GM18507 (cell line): ENCODE measurements at places on chromosomes 7 and 10.

DNA sequence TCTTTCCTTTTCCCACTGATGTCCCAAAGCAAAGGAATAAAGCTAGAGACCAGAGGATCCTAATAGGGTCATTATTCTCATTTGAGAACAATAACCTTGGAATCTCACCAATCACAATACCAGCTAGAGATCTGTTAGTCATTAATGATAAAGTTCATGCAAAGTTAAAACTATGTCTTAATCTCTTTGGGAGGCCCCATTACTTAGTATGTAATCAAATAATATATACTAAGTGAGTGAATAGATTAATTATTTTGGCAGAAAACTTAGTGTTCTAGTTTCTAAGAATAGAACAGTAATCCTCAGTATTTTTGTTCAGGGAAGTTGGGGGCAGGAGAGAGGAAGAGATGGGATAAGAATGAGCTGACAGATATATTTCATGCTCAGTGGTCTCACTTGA lies 227.2 kb downstream of the MTERF1 start:
- no peak for DNase-seq

DNA sequence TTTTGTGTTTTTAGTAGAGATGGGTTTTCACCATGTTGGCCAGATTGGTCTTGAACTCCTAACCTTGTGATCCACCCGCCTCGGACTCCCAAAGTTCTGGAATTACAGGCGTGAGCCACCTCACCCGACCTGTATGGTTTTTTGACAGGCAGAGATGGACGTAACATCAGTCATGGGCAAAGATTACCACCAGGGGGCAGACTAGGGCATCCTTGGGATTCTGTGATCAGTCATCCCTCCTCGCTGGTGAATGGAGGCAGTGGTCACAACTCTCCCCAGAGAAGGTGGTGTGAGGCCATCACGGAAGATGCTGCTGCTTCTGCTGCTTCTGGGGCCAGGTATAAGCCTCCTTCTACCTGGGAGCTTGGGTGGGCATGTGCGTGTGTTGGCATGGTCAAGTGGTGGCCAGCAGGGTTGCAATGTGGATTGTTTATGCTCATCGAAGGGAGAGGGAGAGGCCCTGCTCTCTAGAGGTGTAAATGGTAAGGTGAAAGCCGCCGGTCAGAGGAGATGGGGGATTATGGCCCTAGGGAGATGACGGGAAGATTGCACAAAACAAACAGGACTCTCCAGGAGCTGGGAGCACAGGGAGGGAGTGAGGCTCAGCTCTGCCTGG lies 122.7 kb upstream of the PRSS1 start:
- no peak for DNase-seq

GRCh38 chr7:30879139-30880124 lies 32.2 kb upstream of the AQP1 start:
- no peak for DNase-seq

- no peak for DNase-seq
These were observed 52.7 kb upstream of the HERPUD2 start for GRCh38 chr7:35747611-35748010.

DNA sequence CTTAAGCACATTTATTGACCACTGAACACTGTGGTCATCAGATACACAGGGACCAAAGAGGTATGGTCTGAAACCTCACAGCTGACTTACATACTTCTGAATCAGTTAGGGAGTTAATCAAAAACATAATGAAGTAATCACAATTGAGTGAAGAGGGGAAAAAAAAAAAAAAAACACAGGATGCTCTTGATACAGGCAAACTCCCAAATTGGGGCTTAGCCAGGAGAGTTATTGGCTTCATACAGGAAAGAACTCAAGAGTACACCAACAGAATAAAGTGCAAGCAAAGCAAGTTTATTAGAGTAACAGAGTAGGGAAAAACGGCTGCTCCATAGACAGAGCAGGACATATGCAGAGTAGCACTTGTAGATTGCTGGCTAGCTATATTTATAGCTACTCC lies 917.0 kb downstream of the CNTNAP2 start:
- DNase-seq = no peak

DNA sequence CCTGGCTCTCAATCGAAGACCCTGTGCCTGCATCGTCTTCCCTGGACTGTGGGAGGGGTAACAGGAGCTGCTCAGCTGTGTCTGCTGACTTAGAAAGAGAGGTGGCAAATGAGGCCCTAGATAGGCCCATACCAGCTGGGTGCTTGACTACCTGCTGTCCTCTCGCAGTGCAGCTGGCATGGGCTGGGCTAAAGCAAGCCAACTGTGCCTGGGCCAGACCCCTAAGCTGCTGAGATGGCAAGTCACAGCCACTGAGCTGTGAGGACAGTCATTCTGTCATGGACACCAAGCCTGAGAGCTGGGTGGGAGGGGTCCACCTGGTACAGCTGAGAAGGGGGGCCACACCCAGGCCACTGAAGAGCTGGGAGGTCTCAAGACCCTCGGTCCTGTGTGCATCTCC lies 45.8 kb upstream of the AQP1 start:
- DNase-seq = no peak

DNA sequence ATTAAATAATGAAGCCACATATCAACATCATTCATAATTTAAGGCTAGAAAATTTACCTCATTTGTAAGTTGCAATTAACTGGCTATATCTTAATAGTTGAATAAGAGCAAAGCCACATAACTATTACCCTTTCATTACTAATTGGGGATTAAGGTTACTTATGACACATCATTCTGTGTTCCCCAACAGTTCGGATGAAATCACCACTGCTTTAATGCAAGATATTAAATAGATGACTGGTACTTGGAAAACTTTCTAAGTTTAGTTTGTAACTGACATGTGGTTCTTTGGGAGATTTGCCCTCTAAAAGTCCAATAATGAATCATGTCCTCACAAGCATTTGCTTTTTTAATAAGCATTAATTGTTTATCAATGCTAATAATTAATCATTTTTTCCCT lies 109.1 kb downstream of the MTERF1 start:
- no peak for DNase-seq

DNA sequence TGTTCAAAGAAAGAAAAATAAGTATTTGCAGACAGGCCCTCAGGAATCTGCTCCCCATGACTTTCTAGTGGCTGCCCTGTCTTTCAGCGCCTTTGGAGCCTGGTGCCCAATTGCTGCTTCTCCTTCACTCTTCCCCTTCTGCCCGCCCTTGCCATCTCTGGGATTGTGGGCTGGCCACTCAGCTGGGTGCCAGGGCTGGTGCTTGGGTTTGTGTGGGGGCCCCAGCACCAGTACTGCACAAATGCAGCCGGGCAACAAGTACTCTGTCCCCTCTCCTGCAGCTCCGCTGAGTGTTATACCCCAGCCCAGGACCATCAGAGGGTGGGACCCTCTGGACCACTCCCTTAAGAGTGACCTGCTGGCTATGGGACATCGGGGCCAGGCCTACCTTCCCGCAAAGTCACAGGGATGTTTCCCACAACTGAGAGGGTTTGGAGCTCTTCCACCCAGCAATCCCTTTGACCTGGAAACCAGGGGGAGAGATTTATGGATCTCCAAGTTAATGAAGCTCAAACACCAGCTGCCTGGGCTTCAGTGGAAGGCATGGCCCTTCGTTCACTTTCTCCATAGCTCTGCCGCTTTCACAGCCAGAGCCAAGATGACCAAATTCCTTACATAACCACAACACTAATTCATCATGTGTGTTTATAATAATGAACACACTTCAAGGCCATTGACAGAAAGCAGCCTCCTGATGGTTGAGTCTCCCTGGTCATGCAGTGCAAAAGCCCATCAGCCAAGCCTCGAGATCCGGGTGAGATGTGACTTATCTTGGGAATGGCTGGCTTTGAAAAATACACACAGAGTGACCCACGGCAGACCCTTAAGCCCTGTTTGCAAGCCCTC lies 313.9 kb upstream of the ZNF32 start:
- DNase-seq = no peak

DNA sequence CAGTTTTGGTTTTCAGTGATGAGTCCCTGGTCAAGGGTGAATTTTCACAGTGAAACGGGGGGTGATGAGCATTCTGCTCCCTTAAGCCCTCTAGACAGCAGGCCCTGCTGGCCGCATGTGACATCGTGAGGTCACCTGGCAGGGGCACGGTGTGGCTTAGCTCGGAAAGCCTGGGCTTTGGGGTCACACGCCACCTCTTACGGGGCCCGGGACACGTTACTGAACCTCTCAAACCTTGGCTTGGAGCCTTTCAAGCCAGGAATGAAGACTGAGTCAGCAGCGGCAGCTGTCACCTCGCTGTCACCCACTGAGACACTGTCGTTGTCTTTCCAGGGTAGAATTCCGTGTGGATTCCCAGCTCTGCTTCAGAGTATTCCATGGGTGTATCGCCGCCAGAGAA lies 4.1 kb downstream of the GET4 start:
- no peak for DNase-seq

DNA sequence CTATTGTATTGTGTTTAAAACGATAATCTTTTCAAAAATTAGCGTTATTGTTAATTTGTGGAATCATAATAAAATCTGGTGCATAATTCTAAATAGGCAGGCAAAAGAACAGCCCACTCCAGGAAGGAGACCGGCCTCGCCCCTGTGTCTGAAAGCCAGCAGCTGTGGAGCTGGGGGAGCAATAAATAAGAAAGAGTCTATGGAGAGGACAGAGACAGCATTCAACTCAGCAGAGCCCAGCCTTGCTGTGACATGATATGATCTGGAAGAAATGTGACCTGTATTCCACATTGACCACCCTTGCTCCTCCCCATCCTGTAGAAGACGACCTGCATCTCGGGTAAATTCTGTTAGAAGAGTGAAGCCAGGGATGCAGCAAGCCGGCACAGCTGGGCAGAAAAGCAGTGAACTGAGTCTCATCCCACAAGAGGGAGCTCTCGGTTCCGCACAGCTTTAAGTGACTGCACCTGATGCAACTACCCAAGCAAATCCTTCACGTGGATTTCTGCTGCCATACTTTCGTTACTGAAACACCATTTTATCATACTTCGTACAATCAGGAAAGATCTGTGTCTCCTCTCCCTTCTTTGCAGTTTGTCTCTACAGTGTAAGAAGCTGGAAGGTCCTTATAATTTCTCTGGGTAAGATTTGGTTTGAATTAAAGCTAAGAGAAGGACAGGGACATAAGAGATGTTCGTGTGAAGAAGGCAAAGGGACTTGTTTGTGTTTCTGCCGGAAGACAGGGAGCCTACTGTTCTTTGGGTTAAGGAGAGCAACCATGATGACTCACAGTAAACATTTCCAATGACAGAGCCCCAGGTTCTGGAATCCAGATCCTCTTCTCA lies 427.1 kb downstream of the GPAM start:
- no peak for DNase-seq

GRCh38 chr10:84244651-84245270 lies at the start of gene RGR:
Gene RGR (plus strand): TSS chr10:84245053. CDS start chr10:84245091, 38 bp downstream.
- no peak for DNase-seq

GRCh38 chr10:78658645-78659597 lies 409.8 kb upstream of the ZMIZ1 start:
- no peak for DNase-seq

DNA sequence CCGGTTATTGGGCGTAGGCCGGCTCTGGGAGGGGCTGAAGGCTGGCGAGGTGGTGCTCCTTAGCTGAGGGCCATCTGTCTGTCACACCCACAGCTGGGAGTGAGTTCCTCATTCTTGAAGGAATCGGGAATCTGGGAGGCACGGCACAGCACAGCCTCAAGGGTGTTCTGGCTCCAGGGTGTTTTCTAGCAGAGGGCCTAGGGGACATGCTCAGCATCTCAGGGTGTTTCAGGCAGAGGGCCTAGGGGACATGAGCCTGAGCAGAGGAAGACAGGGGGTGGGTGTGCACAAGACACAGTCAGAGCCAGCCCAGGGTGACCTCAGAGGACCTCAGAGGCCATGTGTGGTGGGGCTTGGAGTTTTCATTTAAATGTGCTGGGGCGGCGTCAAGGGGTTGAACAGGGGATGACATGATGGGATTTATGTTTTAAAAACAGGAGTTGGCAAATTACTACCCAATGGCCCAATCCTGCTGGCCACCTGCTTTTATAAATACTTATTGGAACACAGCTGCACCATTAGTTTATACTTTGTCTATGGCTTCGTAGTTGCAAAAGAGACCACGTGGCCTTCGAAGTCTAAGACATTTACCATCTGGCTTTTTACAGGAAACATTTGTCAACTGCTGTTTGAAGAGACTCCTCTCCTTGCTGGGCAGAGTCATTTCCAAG lies 121.6 kb downstream of the PRKAG2 start:
- no peak for DNase-seq

GRCh38 chr10:132593389-132593788 lies 55.8 kb downstream of the INPP5A start:
- peak; percentile 58 for DNase-seq

GRCh38 chr10:16592378-16592777 lies 70.7 kb upstream of the C1QL3 start:
- DNase-seq = no peak

DNA sequence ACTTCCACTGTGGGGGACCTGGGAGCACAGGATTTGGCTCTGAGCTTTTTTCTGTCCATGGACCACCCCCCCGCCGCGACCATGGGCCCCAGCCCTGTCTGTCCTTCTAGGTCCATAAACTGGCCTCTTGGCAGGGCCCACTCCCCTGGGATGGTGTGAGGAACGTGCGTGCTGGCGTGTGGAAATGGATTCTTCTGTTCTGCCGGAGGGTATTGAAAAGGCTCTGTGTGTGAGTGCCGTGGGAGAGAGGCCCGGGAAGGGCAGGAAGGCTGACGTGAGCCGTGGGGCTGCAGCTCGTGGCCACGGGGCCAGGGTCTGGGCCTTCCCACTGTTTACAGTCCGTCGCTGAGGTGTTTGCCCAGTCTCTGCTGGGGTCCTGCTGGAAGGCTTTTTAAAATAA lies 123.7 kb downstream of the GRK5 start:
- no peak for DNase-seq

GRCh38 chr7:120272261-120272660 lies 714 bp upstream of the KCND2 start:
- DNase-seq = peak; percentile 29

- DNase-seq = no peak
These were observed 35.2 kb upstream of the STOX1 start for GRCh38 chr10:68792115-68792514.

- DNase-seq = no peak
These were observed 666 bp downstream of the SMKR1 start for GRCh38 chr7:129502708-129503685.

DNA sequence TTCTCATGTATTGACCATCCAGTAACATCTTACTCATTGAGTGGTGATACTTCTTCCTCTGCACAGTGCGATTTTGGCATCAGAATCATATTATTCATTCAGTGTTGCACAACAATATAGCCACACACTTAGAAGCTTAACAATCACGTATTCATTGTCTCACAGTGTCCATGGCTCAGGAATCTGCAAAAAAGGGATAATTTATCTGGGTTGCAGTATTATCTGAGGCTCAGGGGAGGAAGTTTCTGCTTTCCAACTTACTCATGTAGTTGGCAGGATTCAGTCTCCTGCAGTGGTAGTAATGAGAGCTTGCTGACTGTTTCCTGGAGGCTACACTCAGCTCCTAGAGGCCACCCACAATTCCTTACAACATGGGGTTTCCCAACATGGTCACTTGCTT lies 803.6 kb downstream of the SORCS1 start:
- no peak for DNase-seq

DNA sequence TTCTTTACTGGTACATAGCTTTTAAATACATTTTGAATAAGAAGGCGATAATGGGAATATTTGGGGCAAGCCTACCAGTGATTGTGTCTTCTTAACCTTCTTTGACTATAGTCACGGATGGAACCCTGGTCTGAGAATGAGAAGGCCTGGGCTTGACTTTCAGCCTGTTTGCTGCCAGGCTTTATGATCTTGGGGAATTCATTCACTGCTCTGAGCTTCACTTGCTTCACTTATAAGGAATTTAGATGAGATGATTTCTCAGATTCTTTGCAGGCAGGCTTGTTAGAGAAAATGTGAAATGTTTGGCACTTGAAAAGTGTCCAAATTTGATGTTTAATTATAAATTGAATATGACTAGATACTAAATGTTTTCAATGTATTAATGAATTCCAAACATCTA lies 42.5 kb downstream of the NUP205 start:
- no peak for DNase-seq

GRCh38 chr7:7408001-7408770 lies 127.5 kb downstream of the COL28A1 start:
- no peak for DNase-seq
